ENCODE measurements at places on chromosomes 16 and 17. TPM values are rescaled to one million over a fixed set of nuclear protein-coding genes. Genes with fewer than 3 reads are reported as not detected.

Gene MYL11
- total RNA-seq = not detected

DNA sequence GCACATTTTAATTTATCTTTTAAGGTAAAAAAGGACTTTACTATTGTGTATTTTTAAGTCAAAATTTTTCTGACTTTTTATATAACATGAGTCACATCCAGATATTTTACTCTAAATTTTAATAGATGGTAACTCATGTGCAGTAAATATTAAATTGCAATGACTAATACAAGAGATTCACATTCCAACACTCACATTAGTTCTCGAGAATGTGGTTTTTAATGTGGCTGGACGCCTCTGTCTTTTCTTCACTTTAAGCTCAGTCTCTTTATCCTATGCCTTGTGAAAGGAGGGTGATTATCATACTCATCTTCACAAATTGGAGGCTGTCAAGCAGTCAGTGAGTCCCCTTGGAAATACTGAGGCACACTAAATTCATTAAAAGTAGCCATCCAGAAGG lies 315.6 kb downstream of the HS3ST3B1 start:
- DNase-seq = no peak

DNA sequence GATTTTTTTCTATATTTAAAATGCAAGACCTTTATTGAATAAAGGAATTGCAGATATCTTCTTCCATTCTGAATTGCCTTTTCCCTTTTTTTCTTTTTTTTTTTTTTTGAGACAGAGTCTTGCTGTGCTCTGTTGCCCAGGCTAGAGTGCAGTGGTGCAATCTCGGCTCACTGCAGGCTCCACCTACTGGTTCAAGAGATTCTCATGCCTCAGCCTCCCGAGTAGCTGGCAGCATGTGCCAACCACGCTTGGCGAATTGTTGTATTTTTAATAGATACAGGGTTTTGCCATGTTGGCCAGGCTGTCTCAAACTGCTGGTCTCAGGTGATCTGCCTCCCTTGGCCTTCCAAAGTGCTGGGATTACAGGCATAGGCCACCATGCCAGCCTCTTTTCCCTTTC lies 151.5 kb downstream of the CEP112 start:
- DNase-seq = no peak

DNA sequence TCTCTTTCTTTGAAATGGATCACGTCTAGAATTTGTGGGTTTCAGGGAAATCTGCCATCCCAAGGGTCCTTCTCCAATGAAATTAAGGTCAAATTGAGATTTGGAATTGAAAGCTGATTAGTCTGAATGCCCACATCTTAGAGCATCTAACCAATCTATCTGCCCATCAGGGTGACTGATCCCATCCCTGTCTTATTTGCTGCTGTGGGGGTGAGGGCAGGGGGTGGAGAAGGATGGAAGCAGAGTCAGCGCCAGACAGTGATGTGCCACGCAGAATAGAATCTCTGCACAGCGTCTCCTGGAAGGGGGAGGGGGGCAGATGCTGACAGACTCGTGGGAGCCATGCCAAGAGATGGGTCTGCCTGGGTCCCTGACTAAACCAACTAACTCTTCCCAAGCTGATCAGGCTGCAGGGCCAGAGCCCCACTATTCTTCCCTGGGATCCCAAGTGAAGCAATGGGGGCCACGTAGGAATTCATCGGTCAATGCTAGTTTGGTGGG lies 32.1 kb downstream of the CDK5RAP3 start:
- DNase-seq = no peak

- DNase-seq = no peak
Measured at GRCh38 chr16:77459534-77460254, 24.9 kb upstream of the ADAMTS18 start.

DNA sequence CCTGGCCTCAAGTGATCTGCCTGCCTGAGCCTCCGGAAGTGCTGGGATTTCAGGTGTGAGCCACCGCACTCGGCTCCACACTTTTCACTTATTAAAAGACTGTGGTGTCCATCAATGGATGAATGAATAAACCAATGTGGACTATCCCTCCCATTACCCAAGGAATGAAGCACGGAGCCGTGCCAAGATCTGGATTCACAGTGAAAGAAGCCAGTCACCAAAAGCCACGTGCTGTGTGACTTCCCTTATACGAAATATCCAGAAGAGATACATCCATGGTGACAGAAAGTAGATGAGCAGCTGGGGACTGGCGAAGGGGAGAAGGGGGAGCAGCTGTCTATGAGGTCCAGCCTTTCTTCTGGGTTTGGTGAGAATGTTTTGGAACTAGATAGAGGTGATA lies 48.2 kb upstream of the STH start:
- no peak for DNase-seq

- DNase-seq = no peak
Measured at GRCh38 chr16:67024384-67025209, 4.4 kb upstream of the CBFB start.

- no peak for DNase-seq
Measured at GRCh38 chr17:17511881-17512858, 16.0 kb upstream of the RASD1 start.

DNA sequence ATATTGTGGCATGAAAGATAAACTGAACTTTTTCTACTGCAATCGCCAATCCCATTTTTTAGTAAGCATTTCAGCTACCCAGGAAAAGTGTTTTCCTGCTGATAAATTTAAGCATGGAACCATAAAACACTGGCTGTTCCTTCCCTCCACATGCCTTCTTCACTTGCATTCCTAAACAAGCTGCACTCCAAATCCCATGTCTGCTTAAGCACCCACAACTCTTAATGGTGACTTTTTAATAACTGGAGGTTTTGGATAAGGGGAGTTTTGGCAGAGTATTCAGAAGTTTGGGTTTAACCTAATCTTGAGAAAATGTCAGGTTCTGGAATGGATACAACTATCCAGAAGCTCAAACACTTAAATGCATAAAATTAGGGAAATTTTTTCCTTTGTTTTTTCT lies 345.6 kb upstream of the CA10 start:
- DNase-seq = no peak

- no peak for DNase-seq
Measured at GRCh38 chr16:89357055-89357816, 133.1 kb downstream of the ANKRD11 start.

GRCh38 chr17:19705771-19706770 lies 10.3 kb downstream of the SLC47A2 start:
- DNase-seq = no peak

DNA sequence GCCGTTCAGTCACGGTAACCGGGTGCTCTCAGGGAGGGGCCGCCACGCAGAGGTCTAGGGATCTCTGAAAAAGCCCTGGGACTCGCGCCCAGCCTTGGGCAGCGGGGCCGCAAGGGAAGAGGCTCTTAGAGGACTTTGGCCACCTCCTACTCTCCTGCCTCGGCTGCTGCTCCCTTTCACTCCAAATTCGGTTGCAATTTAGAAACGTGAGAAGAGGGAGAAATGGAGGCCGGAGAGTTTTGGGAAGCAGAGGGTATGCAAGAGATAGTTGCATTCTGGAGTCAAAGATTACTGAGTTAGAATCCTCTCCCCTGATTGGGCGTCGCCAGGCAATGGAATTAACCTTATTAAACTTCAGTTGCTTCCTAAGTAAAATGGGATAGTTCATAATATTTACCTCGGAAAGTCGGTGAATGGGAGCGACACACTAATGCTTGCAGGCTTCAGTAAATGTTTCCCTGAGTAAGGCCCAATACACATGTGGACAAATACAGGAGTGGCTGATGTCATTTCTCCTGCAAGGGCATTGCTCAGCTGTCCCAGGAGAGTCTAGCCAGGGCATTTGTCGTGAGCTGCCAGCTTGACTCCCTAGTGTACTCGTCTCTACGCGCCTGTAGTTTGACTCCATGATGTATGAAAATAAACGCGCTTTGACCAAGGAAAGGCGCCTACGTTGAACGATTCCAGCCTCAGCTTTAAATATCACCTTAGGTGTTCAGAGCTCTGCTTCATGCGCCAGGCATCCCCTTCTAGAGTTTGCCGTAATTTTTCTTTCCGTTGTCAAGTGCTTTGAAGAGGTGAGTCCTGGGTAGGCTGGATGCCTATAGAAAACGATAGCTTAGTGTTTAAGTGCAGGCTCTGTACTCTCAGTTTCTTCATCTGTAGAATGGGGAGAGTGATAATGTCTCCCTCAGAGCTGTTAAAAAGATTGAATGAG lies 667 bp downstream of the OGFOD1 start:
- no peak for DNase-seq

- DNase-seq = no peak
Measured at GRCh38 chr17:71632328-71632727, 488.5 kb upstream of the SOX9 start.

DNA sequence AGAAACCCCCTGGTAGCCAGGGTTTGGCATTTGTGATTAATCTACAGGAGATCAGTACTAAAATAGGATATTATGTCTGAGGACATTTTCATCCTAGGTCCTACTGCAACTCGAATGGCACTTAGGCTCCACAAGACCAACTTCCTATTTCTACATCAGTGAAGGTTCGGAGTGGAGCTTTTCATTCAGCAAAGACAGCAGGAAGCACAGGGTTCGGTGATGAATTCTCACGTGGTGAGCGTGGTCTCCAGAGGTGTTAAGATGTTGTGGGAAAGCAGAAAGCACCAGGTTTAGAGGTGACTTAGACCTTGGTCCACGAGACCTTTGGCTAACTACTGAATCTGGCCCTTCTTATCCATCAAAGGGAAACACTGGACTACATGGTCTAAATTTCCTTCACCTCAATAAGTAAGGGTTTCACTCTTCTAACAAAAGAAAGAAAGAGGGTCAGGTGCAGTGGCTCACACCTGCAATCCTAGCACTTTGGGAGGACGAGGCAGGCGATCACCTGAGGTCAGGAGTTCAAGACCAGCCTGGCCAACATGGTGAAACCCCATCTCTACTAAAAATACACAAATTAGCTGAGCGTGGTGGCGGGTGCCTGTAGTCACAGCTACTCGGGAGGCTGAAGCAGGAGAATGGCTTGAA lies 13.9 kb upstream of the HELZ start:
- no peak for DNase-seq

GRCh38 chr16:22388101-22388644 lies 13.8 kb upstream of the CDR2 start:
- DNase-seq = no peak
